SK-MEL-5 (cell line): ENCODE measurements at places on chromosomes 3 and 15.
A peak's percentile ranks its signal among the peaks of the same experiment; 100 is the strongest.

GRCh38 chr3:193868590-193868989 is 267.4 kb upstream of the HES1 start:
- DNase-seq, result no peak

- DNase-seq, result no peak
Observed at GRCh38 chr15:57156210-57156884, 220.0 kb upstream of the CGNL1 start.

GRCh38 chr15:42602501-42602900 is 27.1 kb downstream of the STARD9 start:
- DNase-seq, result no peak

DNA sequence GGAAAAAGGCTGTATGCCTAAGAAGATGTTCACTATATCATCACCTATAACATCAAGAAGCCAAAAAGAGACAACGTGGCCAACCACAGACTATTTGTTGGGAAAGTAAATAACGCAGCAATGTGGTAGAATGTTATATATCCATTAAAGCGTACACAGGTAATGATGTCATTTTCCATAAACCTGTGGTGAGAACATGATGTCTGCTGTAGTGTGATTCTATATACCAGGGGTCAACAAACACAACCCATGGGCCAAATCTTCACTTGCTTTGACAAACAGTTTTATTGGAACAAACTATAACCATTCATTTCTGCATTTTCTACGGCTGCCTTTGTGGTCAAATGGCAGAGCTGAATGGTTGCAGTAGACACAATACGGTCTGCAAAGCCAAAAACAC is 160.6 kb downstream of the STT3B start:
- no peak for DNase-seq

- no peak for DNase-seq
Observed at GRCh38 chr3:157531301-157531660, 28.1 kb upstream of the VEPH1 start.

GRCh38 chr3:194278186-194278845 is 72.8 kb downstream of the CPN2 start:
- DNase-seq, result no peak

DNA sequence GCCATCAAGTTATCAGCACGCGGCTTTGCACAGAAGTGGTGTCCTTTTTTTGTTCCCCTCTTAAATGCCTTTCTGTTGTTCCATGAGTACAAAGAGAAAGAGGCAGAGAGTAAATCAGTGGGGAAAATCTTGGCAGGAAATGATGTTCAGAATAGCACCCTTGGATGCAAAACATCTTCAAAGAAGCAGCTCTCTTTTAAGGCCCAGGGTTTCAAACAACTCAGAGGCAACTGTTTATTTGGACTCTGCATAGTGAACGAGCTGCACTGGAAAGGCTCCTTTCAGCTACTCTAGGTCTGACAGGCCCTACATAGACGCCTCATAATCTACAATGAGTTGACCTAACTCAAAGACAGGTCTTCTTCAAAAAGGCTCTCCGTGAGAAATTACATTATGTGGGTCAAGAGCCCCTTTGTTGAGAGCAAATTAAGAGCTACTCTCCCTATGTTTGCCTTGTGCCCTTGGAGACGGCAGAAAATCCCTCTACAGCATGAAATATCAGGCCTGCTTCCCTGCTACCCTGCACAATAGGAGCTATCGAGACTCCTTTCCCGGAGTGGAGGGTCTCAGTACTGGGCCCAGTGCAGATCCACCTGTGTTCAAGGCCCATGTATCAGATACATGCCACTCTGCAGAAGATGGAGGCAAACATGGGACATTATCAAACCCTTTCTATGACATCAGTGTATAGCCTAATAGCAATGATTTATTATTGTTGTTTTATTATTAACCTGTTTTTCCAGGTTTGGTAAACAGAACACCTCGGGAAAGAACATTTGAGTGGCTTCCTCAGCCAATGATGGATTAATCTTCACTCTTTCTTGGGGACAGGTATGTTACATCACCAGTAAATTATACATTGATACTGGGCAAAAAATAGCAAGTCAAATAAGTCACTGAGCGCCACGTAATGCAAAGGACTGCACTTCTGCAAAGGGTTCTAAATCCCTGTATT is 53.1 kb downstream of the HEG1 start:
- DNase-seq, result no peak

DNA sequence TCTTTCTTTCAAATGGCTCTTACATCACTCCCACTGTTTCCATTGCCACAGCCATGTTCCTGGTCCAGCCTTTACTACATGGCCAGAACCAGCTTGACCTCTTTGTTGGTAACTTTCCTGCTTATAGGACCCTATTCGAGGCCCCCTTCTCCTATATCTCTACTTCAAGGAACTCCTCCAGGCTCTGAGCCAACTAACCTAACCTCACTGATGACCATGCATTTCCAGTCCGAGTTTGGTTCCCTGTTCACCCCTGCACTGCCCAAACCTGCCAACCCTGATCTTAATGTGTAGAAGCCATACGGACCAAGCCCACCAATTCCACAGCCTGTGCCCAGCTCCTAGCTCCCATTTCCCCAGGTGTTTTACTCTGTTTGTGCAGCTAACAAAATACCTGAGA is 38.4 kb upstream of the TIPARP start:
- no peak for DNase-seq

DNA sequence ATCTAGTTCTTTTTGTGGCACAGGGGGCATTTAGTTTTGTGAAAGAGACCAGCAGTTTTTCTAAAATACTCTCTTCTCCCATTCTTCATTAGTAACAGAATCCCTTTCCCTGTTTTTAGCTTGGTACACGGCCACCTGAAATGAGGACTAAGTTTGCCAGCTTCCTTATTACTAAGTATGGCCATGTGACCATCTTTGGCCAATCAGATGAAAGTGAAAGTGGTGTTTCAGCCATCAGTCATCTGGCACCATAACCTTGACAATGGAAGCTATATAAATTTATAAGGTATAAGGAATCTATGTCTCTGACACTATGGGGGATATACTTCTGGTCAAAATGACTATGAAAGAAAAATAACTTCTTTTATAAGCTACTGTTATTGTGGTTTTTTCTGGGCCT is 570.4 kb downstream of the AGBL1 start:
- DNase-seq, result peak; percentile 30

DNA sequence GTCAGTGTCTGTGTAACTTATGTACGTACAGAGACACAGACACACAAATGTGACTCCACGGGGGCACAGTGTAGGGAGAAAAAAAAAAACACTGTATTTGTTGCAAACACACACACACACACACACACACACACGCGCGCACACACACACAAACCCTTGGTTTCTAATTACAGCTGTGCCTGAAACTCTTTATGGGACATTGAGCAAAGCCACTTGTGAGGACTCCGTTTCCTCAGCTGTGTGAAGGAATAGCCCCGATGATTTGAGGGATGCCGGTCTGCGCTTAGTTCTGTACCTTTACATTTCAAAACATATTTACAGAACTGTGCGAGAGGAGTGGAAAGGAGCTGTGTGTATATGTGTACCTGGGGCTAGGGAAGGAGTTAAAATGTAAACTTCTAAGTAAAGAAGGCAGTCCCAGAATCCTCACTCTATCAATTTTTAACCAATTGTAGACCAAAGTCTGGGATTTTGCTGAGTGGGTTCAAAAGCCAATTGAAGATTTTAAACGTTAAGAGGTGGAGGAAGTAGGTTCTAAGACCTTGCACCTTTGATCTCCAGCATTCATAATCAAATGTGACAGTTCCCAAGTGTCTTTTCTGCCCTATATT is 5.3 kb upstream of the BCL6 start:
- DNase-seq, result no peak

GRCh38 chr15:38622908-38623307 is 58.3 kb upstream of the RASGRP1 start:
- no peak for DNase-seq

DNA sequence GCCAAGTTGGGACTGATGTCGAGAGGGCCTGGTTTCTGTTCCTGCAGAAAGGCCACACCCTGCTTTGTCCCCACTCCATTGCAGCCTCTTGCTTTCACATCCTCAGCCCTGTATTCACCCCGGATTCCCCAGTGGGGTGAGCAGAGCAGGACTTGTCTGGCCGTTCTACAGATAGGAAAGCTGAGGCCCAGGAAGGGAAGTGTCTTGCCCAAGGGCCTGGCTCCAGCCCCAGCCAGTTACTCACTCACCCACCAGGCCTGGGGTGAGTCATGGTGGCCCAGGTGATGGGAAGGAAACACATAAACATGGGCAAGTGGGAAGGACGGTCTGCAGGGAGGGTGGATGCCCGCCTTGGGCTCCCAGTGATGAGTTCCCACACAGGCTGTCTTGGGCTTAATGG is 6.1 kb upstream of the DUSP7 start:
- DNase-seq, result no peak

GRCh38 chr3:56336023-56336422 is 132.2 kb downstream of the ERC2 start:
- DNase-seq, result no peak

DNA sequence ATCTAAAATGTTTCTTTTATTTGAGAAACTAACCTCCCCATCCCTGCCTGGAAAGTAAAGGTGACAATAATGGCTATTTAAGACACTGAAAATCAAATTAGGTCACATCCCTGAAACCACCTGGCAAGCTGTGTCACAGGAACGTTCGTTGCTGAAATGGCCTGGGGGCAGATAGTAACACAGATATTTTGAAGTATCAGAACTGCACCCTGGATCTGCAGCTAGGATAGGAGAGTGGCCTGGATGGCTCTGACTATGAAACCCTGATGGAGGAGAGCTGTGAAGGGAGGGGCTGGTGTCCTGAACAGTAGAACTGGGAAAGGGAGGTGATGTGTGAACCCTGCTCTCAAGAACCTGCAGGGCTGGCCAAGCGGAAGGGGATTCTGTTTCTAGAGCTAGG is 648.3 kb upstream of the CFAP20DC start:
- no peak for DNase-seq

- DNase-seq, result no peak
Observed at GRCh38 chr15:68015244-68015643, 38.9 kb upstream of the PIAS1 start.

GRCh38 chr15:72382146-72382545 is 6.3 kb upstream of the HEXA start:
- peak; percentile 19 for DNase-seq

DNA sequence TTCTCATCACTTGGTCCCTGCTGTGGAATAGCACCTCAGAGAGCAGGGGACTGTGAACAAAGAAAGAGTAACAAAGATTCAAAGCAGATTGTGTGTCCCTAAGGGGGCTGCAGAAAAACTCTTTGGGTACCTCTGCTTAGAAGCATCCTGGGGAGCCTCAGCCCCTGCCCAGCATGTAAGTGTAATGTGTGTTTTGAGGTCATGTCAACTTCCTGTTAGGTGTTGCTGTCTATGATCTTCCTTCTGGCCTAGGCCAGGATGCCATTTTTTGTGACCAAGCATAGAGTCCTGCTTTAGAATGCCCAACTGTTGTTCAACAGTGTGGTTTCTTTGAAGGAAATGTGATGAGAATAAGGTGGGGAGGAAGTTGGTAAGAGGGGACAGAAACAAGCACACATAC is 77.1 kb upstream of the BCL6 start:
- DNase-seq, result no peak

- no peak for DNase-seq
Observed at GRCh38 chr3:99344216-99344615, 294.2 kb upstream of the COL8A1 start.

DNA sequence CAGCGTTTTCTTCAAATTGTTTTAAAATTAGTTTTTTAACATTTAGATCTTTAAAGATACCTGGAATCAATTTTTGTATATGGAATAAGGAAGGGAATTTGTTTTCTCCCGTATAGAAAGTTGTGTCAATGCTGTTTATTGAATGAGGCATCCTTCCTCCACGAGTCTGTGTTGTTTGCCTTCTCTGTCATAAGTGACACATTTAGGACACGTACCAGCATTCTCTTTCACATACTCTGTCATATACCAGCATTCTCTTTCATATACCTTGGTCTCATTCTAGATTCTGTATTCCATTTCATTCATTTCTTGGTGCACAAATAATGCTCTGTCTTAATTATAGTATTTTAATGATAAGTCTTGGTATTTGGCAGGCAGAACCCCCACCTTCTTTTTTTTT is 10.3 kb downstream of the ATP11B start:
- no peak for DNase-seq

DNA sequence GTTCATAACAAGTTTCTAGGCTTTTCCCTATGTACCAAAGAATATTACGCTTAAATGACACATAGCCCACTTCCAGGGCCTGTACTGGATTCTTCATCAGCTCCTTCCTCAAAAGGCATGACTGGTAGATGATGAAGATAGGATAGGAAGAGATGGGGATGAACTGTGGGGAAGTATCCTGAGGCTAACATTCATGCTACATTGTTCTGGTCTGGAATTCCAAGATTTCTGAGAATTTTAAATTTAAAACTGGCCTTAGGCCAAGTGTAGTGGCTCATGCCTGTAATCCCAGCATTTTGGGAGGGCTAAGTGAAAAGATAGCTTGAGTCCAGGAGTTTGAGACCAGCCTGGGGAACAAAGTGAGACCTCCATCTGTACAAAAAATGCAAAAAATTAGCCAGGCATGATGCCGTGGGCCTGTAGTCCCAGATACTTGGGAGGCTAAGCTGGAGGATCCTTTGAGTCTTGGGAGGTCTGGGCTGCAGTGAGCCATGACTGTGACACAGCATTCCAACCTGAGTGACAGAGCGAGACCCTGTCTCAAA is 160.1 kb upstream of the PLAAT1 start:
- no peak for DNase-seq

DNA sequence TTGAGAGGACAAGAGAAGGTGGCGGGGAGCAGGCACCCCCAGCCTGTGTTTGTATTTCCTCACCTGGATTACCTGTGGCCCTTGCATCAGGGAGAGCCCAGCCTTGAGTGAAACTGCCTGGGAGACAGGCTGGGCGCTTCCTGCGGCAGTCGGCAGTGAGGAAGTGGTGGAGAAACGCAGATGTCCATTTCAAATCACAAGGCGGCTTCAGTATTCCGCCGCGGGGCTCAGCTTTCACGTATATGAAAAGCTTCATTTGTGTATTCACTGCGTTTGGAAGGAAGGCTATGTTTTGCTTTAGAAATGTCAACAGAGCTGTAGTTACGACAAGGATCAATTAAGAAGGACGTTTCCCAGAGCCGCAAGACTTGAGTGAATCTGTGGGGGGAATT is 167.4 kb upstream of the CTDSPL start:
- DNase-seq, result peak; percentile 99

- no peak for DNase-seq
Observed at GRCh38 chr3:31274326-31275024, 258.2 kb upstream of the STT3B start.

DNA sequence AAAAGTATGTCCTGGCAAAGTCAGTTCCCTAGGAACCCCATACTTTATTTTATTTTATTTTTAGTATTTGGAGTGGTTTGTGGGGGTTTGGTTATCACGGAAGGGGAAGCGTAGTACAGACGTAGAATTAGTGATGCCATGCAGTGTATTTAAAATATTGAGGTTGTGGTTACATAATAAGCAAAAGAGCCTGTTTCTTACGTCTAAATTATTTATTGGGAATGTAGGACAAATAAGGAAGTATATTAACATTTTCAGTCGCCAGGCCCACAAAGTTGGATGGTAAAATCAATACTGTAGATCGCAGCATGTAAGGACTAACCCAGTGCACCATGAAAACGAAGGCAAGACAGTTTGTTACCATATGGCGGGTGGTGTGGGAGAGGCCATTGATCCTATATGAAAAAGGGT is 558 bp downstream of the DTWD1 start:
- DNase-seq, result peak; percentile 3
